Stimulated activated CD8-positive, alpha-beta memory T cell treated with anti-CD3 and anti-CD28 coated beads, Interleukin-15, amount 100 ng/mL, for 48 hours (primary cell): ENCODE measurements at places on chromosomes 2 and 18.

DNA sequence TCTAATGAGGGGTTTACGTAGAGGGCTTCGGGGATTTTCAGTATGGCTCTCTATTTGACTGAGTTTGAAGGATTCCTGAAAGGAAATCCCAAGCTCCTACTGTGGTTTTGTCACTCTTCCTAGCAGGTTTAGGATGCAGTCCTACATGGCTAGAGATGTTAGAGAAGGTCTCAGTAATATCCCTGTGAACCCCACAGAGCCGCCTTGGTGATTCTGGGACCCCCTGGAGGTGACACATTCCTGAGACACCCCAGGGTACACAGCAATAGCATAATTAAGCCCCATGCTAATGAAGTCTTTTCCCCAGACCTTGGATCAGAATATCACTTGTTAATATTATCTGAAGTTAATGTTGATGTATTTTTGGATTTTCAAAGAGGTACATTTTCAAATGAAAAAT lies 103.8 kb downstream of the SNTG2 start:
- no peak for DNase-seq

GRCh38 chr2:30283931-30284565 lies 52.7 kb downstream of the LBH start:
- no peak for DNase-seq

- no peak for DNase-seq
Measured at GRCh38 chr18:2894131-2894840, 47.5 kb downstream of the EMILIN2 start.

DNA sequence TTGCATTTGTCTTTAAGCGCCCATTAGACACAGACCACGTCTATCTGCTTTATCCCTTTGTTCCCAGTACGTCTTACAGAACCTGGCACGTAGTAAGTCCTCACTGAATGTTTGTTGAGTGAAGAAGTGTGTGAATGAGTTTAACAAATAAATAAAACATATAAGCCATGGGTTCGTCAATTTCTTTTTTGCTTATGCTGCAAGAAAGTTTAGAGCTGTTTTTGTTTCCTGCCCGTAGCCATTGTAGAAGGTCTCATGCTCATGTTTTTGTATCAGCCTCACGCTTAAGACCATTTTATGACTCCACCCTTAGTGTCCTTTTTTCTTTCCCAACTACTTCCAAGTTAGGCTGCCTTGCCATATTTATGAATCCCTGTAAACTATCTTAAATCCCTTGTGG lies 2.5 kb downstream of the ADD2 start:
- DNase-seq: no peak

- DNase-seq: no peak
Measured at GRCh38 chr2:160574468-160575140, 81.0 kb upstream of the RBMS1 start.

- DNase-seq: no peak
Measured at GRCh38 chr18:66562279-66562678, 41.6 kb downstream of the CDH19 start.

DNA sequence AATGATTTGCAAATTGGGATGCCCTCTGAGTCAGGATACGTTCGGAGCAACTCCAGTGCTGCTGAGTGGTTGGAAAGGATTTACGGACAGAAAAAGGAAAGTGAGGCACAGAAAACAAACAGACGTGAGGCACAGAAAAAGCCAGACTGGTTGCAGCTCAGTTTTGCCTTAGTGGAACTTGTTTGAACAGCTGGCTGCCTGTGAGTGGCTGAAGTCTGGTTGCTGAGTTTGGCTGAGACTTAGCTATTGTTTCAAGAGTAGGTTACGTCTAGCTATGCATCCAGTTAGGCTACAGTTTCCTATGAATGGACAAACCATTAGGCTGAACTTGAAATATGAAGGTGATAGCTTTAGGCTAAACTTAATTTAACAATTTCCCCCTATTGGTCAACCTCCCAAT lies 256.6 kb downstream of the VAPA start:
- no peak for DNase-seq

DNA sequence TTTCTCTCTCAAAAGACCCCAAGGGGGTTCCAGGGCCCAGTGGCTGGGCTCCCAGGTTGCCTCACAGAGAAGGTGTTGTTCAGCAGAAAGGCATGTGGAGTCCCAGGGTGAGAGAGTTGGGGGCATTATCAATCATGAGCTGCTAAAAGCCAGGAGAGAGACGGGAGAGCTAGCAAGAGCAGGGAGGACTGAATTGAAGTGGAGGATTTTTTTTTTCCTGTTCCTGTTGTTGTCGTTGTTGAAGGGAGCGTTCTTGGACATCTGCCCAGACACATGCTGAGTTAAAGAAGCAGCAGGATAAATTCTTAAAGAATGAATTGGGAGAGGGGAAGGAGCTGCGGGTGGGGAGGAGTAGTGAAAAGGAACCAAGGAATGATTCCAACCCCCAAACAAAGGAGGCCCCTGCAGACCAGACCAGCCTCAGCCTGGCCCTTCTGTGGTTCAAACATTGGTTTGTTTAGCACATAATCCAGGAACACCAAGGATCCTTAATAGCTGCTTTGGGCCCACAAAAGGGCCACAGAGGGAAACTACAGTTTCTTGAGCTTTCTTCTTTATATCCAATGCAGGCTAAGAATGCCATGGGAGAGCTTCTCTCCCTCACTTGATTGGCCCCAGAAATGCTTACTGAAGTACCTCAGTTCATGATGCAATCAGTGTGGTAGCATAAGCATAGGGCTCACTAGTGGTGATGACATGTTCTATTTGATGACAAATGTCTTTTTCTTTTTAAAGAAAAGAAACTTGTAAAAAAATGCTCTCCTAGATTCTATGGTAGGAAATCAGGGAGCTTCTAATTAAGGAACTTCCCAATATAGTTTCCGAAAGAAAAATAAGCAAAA lies 146.0 kb downstream of the SETBP1 start:
- no peak for DNase-seq

DNA sequence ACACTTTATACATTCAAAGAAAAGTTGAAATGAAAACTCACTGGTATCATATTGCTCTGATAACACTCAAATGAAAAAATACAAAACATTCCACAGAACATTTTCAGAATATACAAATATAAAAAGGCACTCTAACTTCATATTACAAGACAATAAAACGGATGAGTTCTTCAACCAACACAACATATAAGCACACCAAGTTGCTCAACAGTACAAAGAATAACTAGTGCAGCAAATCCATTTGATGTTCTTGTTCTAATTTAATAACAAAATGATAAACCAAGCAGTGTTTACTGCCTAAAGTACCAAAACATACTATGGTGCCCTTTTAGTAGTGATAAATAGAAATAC lies 60.8 kb upstream of the PGAP1 start:
- no peak for DNase-seq

- no peak for DNase-seq
Measured at GRCh38 chr2:164014068-164014731, 278.4 kb upstream of the FIGN start.

- DNase-seq: no peak
Measured at GRCh38 chr2:163768881-163769695, 33.3 kb upstream of the FIGN start.

DNA sequence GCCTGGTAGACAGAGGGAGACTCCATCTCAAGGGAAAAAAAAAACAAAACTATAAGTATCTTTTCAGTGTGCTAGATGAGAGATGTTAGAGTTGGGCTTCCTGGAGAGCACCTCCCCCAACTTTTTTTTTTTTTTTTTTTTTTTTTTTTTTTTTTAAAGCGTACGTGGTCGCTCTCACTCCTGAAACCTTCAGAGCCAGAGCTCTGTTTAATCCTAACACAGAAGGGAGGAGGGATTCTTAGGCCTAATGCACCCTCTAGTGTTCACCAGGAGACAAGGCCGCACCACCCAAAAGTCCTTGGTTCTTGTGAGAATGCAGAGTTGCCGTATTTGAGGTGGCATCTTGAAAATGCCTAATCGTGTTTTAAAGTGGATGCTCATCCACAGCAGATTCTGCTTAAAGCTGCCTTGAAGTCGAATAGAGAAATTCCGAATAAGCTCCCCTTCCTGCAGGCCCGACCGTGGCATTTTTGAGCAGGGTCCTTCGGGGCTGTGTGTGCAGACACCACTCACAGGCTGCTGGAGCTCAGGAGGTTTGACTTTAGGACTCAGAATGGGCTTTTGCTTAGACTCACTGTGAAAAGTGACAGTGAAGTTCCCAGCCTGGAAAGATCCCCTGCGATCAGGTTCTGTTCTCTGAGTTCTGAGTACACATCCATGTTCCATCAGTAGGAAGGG lies 252.6 kb downstream of the AGAP1 start:
- DNase-seq: no peak

DNA sequence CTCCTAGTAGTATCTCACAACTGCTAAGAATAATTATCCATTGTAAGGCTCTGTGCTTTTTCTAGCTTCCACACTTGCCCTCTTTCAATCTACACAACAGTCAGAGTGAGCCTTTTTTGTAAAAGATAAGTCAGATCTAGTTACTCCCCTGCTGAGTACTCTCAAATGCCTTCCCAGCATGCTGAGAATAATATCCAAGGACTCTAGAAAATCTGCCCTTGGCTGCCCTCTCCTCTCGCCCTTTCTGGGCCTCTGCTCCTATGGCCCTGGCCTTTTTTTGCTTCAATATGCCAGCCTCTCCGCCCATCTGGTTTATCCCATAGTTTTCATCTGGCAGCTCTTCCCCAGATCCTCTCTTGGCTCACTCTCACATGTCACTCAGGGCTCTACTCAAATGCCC lies 455.9 kb upstream of the UBE2E3 start:
- DNase-seq: no peak

DNA sequence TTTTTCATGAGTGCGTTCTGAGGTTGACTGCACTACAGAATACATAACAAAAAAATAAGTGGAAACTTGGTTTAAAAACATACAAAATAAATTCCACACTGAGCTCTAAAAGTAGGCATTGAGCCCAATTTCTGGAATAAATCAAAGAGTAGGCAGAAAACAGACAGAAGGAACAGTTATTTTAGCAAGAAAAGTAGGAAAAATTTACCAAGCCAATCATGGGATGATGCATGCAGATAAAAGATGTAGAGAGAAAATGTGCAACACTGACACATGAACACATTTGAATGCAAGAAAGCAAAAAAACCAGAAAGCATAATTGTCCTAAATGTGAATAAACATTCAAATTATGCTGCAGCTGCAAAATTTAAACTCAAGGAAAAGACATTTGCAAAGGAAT lies 308.3 kb downstream of the DLGAP1 start:
- no peak for DNase-seq

- no peak for DNase-seq
Measured at GRCh38 chr18:77137851-77138250, 5.3 kb upstream of the MBP start.

GRCh38 chr18:808086-808485 lies 4.0 kb downstream of the YES1 start:
- DNase-seq: no peak

GRCh38 chr18:41532344-41533086 lies 422.5 kb upstream of the PIK3C3 start:
- no peak for DNase-seq

DNA sequence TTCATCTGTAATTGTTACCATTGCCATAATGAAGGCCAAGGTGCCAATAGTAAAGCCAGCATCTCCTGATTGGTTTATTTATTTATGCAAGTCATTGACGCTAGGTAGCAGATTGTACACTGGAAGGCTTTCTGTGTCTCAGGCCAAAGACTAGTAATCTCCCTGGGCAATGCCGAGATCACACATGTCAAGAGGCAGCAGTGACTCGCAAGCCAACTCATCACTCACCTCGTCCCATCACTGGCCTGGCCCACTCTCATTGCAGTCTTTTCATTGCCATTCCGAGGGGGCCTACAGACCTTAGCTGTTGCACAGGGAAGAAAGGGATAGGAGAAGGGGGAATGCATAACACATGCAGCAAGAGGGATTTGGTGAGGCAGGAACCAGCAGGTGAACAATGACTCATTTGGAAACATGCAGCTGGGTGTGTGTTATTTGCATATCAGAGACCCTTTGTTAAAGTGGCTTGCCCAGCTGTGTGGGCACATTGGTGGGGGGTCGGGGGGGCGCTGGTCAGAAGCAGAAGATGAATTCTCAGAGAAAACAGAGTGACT lies 448.7 kb upstream of the HNRNPA3 start:
- no peak for DNase-seq

- no peak for DNase-seq
Measured at GRCh38 chr2:238866656-238867277, 18.9 kb downstream of the TWIST2 start.

- DNase-seq: no peak
Measured at GRCh38 chr2:166882851-166883250, 5.4 kb upstream of the XIRP2 start.

GRCh38 chr2:104855221-104856085 lies 1.5 kb downstream of the POU3F3 start:
- no peak for DNase-seq

DNA sequence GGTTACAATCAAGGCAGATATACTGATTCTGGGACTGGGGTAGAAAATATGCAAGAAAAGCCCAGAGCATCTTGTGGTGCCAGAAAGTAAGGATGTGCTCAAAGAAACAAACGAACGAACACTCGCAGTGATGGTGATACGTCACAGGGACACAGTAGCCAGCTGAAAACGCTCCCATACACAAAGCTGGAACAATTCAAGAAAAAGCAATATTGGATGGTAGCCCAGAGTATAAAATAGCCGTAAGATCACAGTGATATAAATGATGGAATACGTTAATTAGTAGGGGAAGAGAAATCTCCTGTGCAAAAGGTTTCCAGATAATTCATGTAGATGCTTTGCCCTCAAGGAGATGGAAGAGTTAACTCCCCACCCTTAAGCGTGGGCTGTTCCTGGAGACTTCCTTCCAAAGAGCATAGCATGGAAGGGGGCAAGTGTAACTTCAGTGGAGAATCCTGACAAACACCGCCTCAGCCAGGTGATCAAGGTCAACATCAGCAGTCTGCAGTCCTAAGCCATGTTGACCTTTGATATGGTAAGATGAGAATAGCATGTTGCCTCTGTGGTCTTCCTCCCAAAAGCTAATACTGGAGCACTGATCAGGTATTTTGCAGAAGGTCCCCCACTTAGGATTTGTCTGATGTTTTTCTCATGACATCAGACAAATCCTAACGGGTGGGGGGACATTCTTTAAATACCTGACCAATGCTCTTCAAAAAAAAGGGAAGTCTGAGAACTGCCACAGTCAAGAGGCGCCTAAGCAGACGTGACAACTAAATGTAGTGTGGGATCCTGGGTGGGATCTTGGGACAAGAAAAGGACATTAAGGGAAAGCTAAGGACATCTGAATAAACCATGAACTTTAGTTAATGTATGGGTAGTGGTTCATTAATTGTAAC lies 99.0 kb downstream of the NCK2 start:
- no peak for DNase-seq

GRCh38 chr2:110708455-110708854 lies 23.9 kb upstream of the ACOXL start:
- no peak for DNase-seq

DNA sequence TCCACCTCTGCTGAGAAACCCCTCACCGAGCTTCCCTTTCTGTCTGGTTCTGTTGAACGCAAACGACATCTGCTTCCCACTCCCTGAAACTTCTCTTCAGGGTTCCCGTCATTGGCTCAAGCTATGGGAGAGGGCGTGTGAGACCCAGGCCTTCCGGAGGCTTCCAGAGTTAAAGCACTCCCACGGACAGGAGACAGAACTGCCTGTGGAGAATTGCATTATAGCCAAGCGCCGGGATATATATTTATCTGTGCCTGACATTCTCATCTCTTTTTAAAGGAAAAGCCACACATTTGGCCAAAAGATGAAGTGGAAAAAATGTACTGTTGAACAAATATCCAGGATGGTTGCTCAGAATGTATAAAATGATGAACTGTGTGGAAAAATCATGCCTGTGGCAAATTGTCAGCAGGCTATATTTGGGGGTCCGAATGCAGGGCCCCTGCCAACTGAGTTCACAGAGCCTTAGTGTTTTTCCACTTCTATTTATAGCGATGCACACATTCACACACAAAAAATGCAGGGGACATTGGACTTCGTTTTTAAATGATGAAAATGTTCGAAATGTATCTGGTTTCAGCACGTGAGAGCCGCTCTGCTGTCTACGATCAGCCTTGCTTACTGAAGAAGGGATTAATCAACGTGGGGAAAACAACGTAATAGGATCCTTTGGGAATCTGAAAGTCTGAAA lies 59.5 kb downstream of the E2F6 start:
- DNase-seq: no peak
